ENCODE measurements at places on chromosomes 1 and 21.
A peak's percentile ranks its signal among the peaks of the same experiment; 100 is the strongest.

- DNase-seq = no peak
Measured at GRCh38 chr1:33973799-33974545, 110.1 kb downstream of the HMGB4 start.

- no peak for DNase-seq
Measured at GRCh38 chr1:89759036-89759435, 61.8 kb upstream of the LRRC8D start.

DNA sequence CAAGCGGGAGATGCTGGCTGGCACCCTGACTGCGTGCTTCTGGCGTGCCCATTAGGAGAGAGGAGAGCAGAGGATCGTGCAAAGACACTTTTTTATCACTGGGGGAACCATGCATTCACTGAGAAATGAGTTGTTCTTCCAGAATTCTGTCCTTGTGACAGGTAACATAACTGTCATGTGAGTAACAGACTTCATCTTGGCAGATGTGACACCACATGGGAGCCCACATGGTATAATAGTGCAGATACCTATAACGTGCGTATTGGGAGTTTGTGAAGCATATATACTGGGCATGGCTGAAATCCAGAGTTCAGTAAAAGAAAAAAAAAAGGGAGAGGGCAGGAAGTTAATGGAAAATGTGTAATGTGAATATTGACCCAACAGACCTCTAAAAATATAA, 159.6 kb upstream of the BACE2 start:
- DNase-seq = no peak

DNA sequence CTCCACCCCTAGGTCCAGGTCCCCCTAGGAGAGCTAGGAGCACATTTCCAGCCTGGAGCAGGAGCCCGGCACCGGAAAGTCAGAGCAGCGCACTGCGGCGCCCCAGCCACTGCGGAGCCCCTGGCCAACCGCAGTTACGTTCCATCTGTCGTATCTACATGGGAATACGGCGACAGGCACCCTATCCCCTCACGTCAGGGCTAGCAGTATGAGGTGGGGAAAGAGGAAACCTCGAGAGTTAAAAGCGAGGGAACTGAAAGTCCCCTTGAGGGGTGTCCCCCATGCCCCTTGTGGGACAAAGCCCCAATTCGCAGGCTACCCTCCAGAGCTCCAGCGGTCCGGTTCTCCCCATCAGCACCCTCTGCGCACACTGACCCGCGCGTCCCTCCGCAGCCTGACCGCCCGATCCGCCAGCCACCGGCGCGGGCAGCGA, 995 bp downstream of the COLGALT2 start:
- no peak for DNase-seq

GRCh38 chr21:40300300-40300699, 433.1 kb downstream of the PCP4 start:
- DNase-seq = no peak

- no peak for DNase-seq
Measured at GRCh38 chr1:162412002-162412401, at the start of gene SH2D1B. TSS of gene SH2D1B (minus strand) at chr1:162412136. CDS start at chr1:162412016, 120 bp downstream.

- DNase-seq = no peak
Measured at GRCh38 chr1:246726881-246727280, 2.7 kb downstream of the SCCPDH start.

DNA sequence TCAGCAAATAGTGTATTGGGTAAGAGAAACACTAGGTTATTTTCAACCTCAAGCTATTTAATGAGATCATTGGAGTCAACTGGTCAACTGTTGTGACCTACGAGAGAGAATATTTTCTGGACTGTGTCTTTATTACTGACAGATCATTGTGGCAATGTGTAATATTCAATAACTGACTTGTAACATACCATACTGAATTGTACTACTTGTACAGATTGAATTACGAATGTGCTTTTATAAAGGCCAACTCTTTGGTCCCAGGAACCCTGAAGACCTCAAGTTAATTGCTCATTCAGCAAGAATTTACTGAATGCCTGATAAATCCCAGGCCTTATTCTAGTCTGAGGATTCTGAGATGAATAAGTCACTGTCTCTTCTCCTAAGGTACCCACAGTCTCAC, 56.1 kb upstream of the CAMK1G start:
- DNase-seq = no peak

DNA sequence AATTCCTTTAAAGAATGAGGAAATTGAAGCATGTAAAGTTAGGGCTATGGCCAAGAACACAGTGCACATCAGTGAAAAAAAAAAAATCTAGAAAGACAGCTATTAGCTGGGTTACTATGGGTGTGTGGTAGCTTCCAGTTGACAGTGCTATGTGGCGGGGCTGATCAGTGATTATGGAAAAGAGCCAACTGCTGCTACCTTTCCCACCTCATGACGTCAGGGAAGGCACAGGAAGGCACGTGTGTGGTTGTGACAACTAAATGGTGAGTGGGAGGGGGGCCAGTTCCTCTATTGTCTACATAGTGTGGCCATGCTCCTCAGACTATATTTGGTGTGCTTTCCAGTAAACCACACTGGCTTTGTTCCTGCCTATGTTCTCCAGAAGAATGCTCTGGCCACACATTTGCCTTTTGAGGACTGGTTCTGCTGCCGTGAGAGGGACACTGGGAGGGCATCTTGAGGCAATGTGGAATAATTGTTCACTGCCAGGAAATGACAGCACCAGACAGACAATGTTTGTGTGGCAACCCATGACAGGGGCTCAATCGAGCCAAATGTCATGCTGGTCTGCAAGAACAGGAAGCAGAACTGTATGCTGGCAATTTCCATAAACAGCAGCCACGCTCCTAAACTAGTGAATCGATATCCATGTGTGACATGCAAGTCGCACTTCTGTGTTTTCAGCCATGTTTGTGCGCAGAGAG, 3.0 kb upstream of the SDE2 start:
- peak; percentile 55 for DNase-seq

DNA sequence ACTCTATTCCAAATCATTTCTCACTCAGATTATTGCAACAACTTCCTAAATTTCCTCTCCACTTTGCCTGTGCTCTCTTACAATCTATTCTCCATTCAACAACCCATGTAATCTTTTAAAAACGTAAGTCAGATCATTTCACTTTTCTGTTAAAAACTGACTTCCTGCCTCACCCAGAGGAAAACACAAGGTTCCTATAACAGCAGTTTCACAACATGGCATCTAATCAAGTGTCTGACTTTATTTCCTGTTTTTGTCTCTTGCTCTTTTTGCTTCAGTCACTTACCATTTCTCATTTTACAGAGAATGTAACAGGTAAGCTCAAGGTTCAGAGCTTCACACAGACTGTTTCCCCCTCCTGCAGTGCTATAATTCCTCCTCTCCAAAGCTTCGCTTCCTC, 560.7 kb downstream of the LRRIQ3 start:
- no peak for DNase-seq

GRCh38 chr21:36816561-36817130, 117.7 kb downstream of the SIM2 start:
- no peak for DNase-seq

DNA sequence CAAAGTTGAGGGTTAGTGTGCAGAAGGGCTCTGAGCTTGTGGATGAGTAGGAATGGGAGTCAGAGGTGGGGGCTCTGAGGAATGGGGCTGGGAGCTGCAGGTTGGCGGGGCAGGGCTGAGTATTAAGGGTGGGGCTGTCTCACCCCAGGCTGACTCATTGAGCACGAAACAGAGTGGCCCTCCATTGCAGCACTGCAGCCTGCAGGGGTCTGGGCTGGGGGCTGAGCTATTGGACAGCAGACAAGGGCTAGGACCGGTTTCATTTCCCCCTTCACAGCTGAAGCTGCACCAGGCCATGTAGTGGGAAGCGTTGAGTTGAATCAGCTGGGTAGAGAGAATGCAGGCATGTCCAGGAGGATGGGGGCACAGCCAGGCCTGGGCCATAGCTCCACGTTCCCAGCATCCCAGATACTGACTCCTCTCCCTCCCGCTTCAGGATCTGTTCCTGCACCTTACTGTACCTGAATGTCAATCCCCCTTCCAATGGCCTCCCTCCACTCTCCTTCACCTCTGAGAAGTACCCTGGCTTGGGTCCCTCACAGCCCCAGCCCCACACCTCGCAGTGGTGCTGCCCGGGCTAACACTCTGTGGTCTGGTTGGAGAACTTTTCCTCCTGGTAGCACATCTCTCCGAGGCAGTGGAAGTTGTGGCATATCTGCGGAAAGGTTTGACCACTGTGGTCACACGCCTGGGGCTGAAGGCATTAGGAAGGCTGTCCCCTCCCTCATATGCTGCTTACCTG, 4.4 kb upstream of the INPP5B start:
- no peak for DNase-seq

DNA sequence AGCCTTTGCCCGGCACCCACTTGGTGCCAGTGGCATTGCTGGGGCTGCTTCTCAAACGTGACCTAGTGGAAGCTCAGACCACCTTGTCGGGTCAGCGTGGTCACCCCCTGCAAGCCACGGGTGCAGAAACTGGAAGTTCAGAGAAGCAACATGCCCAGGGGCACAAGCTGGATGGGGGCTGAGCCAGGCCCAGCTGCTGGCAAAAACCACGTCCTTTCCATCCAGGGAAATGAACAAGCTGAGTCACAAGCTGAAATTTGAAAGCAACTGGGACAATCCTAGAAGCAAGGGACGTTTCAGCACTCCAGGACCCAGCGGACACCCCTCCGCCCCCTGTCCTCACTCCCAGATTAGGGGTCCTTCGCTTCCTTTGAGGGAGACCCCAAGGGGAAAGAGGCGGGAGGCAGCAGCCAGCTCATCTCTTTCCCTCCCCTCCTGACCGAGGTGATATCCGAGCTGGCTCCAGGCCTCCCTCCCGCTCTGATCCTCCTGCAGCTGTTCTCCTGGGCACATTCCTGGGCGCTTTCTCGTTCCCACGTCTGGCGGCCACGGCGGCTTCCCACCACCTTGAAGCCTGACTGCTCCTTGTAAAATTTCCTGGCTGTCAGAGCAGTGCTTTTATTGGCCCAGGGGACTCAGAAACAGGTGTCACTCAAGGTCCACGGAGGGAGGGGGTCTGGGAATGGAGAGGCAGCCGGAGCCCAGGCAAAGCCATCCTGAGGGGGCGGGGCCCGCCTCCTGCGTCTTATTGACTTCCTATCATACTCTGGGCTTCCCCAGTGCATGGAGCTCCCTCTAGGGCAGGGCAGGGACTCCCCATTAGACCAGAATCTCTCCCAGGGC, 62.8 kb downstream of the PAX7 start:
- DNase-seq = no peak

DNA sequence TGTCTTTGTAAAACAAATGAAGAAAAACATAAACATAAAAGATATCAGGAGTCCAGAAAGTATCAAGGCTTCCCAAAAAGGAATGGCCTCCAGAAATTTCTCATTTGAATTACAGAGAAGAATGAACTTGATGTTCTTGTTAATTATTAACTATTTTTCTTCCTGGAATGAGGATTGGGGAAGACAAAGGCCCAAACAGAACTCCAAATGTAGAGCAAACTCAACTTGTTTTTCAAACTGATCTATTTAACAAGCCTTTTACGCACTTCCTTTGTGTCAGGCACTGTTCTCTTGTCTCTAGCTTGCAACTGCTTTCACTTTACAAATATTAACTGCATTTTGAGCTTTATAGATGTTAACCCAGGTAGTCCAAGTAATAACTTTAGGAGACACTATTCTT, 45.5 kb downstream of the LAMC2 start:
- no peak for DNase-seq

DNA sequence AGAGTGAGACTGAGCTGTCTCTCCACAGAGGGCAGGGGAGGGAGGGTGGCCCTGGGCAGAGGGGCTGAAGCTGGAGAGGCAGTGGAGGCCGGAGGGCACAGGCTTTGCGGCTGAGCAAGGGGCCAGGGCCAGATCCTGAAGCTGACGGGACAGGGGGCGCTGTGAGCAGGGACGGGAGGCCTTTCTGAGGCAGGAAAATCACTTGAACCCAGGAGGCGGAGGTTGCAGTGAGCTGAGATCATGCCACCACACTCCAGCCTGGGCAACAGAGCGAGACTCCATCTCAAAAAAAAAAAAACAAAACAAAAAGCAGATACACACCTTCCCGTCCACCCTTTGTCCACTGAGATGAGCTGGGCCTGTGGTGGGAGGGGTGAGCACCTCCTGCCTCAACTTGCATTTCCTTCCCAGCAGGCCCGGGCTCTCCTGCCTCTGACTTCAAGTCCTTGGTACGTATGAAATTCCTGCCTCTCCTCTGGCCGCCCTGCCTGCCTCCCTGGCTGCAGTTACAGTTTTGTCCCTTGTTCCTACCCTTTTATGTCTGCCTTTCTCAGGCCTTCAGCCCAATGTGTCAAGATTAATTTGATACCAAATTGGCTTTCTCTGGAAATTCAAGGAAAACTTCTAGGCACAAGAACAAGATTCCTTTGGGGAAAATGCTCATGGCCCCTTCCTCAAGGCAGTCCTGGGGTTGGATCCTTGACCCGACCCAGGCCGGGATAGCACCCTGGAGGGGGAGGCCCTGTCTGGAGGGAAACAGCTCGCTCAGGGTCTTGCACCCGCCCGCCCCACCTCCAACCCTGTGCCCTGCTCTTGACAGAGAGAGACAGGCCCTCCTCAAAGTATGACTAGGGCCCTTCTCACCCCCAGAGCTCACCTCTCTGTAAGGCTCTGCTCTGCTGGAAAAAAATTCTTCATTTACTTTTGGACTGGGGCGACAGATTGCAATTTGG, 11.2 kb upstream of the ADAMTSL4 start:
- DNase-seq = no peak

DNA sequence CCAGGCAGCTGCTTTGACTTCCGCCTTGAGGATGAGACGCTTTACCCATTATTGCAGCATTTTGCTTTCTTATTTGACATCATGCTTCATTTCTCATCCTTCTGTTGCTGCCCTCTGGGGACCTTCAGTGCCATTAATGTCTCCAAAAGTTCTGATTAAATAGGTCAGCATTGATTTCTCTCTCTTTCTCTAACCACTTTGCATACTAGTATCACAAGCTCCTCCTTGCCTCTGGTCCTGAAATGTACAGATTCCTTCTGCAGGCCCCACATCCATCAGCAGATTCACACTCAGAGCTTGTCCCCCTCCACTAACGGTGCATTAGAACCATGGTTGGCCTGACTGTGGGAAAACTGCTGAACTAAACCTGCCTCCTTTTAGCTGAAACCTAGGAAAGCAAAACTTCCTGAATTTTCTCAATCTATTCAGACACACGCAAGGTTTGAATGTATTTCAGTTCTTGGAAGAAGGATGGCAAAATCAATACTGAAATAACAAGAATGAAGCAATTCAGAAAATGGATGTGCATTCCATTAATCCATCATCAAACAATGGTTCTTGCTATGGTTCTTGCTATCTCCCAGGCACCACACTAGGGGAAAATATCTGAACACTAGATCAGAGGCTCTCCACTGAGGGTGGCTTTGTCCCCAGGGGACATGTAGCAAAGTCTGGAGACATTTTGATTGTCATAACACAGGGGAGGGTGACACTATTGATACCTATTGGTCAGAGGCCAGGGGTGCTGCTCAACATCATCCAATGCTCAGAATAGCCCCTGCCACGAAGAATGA, 154.5 kb downstream of the PCP4 start:
- DNase-seq = no peak

DNA sequence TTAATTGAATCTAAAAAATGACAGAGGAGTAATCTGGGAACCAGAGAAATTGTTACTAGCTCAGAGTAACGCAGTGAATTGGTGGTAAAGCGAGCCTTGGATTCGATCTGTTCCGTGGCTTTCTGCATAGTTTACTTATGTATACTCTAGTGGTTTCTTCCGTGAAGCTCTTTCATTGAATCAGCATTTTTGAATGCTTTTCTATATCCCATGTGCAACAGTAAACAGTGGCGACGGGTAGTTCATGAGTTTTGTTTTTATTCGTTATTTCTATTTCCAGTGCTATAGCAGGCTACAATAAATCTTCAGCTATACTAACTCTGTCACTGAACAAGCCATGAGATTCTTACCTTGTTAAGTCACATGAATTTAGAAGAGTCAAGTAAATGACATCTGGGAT, 14.5 kb upstream of the MAP3K7CL start:
- no peak for DNase-seq

Measured in stimulated activated CD4-positive, alpha-beta T cell treated with anti-CD3 and anti-CD28 coated beads, Interleukin-1b, Interleukin-23, amount 100 ng/mL, for 48 hours (primary cell).